Fibroblast of skin of right quadriceps (primary cell): ENCODE measurements at places on chromosomes 3 and 15.

DNA sequence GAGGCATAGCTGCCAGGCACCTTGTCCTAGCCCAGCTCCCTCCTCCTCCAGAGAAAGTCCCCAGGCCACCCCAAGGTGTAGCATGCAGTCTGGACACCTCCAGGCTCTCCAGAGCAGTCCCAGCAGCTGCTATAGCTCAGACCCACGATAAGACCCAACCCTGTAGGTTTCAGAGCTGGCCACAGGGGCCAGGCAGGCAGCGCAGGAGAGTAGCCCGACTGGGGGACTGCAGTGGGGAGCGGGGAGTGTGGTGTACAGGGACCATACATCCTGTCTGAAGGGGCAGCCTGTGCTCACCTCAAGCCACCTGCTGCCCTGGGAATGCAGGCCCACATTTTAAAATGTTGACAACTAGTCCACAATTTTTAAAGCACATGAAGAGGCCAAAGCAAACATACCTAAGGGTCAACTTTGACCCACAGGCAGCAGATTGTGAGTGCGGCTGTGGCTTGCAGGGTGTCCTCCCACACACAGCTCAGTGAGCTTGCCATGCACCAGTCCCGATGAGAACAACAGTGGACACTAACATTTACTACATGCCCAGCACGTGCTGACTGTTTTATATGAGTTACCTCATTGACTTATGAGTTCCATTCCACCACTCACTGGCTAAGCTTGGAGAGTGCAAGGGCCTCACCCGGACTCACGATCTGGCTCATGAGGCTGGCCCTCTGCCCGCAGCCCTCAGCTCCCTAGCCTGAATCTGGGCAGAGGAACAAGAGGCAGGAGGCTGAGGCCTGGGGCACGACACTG, 81.4 kb downstream of the DNAJB8 start:
- DNase-seq, result peak; percentile 13

DNA sequence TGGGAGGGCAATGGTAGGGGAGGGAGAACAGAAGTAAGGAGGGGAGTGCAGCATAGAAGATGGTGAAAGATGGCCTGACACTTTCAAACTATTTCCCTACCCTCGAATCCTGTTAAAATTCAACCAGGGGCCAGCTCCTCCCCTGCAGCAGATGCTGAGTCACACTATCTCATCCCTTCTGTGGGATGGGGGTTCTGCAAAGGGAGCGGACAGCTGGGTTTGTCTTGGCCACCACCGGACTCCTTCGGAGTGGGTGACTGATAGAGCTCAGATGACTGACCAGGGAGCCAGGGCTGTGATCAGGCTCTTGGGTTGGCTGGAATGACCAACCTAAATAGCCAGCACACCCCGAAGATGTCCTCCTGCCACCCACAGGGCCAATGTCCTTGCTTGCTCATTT, 33.6 kb upstream of the TMCC1 start:
- no peak for DNase-seq

- DNase-seq, result peak; percentile 84
Observed at GRCh38 chr3:71684757-71685386, 40.3 kb downstream of the EIF4E3 start.

DNA sequence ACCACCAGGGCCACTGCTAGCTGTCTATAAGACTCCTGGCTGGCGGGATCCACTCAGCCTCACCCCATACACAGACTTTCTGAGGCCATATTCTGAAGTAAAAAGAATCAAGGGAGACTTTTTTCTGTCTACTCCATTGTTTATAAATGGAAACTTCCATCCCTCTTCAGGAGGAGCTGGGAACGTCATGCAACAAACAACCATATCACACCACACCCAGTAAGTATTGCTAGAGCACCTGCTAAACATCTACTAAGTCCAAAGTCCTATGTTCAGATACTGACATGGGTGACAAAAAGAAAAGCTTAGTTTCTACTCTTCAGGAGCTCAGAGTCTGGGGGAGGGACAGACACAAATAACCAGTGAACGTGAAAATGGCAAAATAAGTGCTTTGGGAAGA, 324.8 kb upstream of the ONECUT1 start:
- no peak for DNase-seq

- peak; percentile 65 for DNase-seq
Observed at GRCh38 chr3:129182390-129183185, 1.1 kb downstream of the CNBP start.
